ENCODE measurements at places on chromosomes 6 and 20.

DNA sequence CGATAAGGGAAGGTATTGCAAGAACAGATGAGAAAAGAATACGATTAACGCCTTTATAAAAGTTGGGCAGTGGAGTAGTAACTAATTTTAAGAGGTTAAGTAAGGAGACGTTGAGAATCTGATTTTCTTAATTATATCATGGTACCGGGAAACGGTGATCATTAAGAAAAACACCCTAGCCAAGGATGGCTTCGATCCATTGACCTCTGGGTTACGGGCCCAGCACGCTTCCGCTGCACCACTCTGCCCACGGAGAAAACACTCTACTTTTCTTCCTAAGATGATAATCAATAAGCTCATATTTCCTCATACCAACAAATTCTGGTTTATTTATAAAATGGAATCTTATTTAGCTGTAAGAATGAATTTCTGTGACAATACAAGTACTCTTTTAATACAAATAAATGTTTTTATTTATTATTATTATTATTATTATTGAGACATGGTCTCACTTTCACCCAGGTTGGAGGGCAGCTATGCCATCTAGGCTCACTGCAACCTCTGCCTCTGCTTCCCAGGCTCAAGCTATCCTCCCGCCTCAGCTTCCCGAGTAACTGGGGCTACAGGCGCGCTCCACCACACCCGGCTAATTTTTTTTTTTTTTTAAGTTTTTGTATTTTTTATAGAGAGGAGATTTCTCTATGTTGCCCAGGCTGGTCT, 8.3 kb downstream of the POM121L2 start:
- DNase-seq = no peak

DNA sequence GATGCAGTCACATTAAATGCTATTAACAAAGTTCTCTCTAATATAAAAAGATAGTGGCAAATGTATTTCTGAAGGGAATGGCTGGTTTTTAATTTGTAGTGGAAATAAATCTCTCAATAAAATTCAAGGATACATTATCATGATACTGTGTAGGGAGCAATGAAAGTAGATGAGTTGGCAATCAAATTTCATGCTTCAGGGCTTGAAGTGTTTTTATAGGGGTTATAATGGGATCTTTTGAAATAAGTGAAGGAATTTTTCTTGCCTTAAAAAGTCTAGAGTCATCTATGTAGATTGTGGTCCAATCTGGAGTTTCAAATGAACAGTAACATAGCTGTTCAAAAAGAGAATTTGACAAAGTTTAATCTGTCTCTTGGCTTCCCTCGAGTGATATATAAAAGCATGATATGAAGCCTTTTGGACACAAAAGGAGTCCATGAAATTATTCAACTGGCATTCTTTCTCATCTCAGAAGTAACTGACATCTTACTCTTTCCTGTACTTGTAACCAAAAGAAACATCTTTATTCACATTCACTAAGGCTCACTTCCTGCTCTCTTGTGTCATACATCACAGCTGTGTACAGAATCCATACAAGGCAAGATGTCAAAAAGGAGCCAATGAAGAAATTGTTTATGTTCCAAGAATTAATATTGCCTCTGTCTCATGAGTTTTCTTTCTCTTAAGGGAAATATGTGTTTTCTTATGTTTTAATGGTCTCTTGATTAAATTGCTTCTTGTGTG, 591.0 kb upstream of the GJE1 start:
- DNase-seq = no peak

DNA sequence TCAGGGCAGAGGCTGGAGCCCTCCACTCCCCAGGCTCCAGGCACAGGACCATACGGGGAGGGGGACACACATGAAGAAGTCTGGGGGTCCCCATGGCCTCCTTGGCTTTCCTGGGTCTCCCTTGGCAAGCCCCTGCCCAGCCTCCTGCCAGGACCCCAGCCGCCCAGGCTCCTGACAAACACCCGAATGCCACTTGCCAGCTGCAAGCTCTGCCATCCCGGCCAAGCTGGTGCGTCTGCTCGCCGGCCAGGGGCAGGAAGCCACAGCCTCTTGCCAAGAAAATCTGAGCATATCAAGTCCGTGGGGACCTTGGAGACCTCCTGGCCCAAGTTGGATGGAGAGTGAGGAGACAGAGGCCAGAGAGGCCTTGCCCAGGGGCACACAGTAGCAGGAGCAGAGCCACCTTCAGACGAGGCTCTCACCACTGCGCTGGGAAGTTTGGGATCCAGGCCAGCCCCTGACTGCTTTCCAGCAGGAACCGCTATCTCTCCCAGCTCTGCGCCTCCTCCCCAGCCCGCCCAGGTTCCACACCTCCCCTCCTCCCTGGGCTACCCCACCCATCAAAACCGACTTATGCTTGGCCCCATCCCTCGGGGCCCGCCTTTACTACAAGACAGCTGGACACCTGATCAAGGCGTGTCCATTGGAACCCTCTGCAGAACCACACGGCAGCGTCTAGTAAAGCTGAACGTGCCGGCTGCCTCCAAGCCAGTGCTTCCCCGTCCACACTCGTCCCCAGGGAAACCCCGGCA, 80.2 kb downstream of the GRM4 start:
- no peak for DNase-seq

DNA sequence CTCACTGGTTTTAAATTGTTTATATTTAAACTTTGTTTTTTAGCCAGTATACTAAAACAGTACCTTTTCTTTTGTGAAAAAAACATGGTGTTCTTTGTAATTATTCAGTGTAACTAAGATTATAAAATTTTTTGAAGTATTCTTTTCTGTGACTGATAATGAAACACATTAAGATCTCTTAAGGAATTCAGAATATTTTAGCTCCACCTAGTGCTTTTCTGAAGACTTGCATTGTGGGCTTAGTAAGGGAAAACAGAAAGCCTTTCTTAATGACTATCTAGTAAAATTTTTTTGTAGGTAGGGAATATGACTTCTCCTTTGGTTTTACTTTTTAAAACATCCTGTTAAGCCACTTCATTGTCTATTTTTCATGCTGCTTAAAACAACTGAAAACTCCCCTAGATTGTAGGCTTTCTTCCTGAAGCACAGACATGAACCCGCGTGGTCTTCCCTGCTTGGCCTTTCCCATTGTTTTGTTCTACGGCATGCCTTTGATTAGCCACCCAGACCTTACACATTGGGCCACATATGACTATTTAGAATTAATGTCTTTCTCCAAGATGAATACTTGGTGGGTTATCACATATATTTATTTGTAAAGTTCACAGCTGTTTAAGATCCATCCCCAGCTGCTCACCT, 72.1 kb downstream of the AFDN start:
- no peak for DNase-seq

GRCh38 chr6:131053546-131054240, 9.4 kb downstream of the EPB41L2 start:
- no peak for DNase-seq

- no peak for DNase-seq
These were observed 124.4 kb upstream of the HCRTR2 start for GRCh38 chr6:55049866-55050265.

DNA sequence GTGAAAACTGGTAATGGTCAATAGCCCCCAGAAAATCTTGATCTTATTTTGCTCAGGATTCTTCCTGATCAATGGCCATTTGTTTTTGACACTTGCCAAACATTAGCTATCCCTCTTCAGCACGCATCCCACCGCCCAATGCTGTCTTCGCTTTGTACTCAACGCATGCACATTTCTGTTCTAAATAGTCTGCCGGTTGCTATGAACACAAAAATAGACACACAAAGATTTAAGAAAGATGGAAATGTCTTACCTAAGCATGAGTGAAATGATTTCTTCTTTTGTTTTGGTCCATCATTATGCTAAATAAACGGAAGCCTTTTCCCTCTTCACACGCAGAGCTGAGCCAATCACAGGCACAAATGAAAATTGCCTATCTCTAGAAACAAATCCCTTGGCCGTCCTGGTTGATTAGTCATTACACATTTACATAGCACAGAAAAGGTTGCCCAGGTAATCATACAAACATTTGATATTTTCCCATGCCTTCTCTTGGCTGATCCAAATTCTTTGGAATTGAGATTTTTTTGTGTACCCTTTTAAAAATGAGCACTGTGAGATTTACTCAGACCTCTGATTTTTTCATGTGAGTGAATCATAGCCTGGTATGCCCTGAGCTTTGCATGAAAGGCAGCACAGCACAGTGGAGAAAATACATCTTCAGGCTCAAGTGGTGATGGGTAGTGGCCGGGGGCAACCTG, 70.5 kb upstream of the FAM184A start:
- DNase-seq = no peak

DNA sequence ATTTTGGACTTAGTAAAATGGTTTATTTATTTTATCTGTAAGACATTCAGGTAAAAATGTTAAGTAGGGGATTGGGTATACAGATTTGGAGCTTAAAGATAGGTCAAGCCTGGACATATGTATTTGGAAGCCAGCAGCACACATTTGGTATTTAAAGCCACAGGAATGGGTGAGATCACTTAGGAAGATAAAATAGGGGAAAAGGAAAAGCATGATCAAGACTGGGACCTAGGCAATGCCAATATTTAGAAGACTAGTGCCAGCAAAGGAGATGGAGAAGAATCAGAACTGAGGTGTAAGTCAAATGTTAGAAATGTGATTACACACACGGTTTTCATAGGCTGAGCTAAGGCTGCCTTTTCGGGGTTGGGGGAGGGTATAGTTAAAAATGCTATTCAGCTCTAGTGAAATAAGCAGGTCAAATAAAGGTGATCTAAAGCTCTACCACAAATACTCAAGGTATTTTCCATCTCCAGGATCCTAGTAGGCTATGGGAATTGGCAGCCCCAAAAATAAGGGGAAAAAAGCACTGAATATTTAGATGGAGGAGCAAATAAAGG, 20.6 kb downstream of the SLC2A12 start:
- DNase-seq = no peak

- DNase-seq = no peak
These were observed 40.6 kb upstream of the JAG1 start for GRCh38 chr20:10714236-10714975.

- no peak for DNase-seq
These were observed 17.1 kb downstream of the WRNIP1 start for GRCh38 chr6:2782356-2782708.

- DNase-seq = no peak
These were observed 2.8 kb downstream of the TMEM14C start for GRCh38 chr6:10725716-10726115.

DNA sequence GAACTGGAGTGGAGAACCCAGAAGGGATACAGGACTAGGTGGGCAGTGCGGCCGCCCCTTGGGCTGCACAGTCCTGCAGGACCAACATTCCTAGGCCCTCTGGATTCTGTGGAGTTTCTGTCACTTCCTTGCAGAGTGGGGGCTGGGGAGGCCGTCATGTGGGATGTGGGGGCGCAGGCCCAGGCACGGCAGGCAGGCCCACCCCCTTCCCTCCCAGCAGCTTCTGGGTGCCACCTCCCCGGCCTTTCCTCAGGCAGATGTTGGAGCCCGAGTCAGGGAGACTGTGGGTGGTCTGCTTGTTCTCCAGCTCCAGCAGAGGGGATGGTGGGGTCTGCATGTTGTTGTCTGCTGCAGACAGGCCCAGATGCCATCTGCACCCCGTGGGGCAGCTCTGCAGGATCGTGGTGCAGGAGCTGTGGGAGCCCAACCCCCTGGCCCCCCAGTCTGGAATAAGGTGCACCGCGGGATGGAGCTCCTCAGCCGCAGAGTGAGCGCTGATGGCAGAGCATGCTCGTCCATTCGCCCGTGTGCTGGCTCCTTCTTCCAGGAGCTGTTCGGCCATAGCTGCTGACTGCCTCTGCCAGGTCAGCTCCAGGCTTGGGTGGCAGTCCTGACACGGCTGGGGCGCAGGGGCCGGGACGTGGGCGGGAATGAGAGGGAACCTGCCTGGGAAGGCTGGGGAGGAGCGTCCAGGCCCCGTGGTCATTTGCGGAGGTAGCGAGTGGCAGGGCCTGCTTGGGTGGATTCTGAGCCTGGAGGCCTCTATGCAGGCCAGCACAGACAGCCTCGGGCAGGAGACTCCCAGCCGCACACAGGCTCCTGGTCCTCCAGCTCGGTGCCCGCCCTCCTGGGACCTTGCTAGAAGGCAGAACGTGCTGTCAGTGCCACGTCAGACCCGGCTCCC, 18.1 kb downstream of the SLC17A9 start:
- no peak for DNase-seq

DNA sequence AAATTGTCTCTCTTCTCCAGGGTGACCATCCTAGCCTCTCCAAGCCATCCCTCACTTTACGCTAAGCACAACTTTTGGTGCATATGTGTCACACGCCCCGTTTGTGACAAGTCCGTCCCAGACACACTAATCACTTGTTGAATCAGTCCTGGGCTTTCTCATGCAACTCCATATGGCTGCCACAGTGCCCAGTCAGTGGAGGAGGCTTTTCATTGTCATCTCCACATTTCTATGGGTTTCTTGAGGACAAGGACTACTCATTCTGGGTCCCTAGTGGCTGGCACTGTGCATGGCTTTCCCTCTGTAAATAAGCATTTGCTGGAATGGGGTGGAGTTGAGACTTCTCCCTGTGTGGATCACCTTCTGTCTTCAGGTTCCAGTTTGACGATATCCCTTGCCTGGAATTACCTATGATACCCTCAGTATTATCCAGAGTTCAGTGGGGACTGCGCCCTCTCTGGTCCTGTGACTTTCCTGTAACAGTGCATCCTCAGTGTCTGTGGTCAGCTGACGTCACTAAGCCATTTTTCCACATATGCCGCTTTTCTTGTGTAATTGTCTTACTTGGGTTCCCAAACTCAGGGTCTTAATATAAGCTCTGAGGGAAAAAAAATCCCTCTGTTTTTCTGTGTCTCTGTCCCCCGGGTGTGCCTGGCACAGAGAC, 59.8 kb upstream of the MYL9 start:
- DNase-seq = no peak

- DNase-seq = no peak
These were observed 117.4 kb upstream of the ARID1B start for GRCh38 chr6:156659822-156660198.

GRCh38 chr6:20605061-20605460, 70.8 kb downstream of the CDKAL1 start:
- no peak for DNase-seq

DNA sequence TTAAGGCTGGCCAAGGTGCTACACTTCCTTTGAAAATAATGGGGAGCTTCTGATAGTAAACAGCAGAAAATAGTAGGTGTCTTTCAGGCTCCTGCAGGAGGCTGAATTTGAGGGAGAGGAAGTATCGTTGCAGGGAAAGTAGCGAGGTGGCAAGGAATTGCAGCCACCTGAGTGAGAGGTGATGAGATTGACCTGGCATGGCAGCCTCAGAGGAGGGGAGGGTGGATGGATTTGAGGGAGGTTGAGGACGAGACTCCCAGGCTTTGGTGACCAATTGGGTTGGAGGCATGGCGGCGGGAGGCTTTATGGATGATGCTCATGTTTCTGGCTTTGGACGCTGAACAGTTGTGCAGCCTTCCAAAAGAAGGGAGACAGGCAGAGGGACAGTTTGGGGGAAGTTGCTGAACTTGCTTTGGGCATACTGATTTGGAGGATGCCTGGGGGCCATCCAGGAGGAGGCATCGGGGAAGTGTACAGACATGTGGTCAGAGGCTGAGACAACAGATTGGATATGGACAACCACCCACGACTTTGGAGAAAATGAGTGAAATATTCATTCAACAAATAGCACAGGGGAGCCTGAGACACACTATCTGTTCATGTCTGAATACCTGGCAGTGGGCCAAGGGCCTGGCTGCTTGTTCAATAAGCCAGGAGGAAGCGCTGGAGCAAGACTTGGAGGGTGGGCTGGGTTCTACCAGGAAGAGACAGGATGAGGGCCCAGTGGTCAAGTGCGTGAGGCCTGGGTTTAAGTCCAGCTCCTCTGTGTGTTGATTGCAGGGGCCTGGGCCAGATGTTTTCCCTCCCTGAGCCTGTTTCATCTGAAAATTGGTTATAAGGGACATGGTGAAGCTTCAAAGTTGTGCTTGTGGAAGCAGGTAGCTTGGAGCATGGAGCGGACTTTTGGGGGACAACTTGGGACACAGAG, 113.2 kb downstream of the CEBPB start:
- peak; percentile 85 for DNase-seq
